Esophagus (tissue), 2 donors: ENCODE measurements at places on chromosomes 7 and 10. TPM values are rescaled to one million over a fixed set of nuclear protein-coding genes. Genes with fewer than 3 reads are reported as not detected.

Gene JCAD
- polyA plus RNA-seq, result 2.7 TPM

Gene GARIN1A
- 0.80 TPM for polyA plus RNA-seq

Gene TNS3
- 2.7 TPM for polyA plus RNA-seq

Gene WDR86
- polyA plus RNA-seq, result 0.86 TPM
